ENCODE measurements at places on chromosomes 5 and 9.

- peak; percentile 69 for DNase-seq
Observed at GRCh38 chr9:131839281-131840084, 99.6 kb upstream of the RAPGEF1 start.

DNA sequence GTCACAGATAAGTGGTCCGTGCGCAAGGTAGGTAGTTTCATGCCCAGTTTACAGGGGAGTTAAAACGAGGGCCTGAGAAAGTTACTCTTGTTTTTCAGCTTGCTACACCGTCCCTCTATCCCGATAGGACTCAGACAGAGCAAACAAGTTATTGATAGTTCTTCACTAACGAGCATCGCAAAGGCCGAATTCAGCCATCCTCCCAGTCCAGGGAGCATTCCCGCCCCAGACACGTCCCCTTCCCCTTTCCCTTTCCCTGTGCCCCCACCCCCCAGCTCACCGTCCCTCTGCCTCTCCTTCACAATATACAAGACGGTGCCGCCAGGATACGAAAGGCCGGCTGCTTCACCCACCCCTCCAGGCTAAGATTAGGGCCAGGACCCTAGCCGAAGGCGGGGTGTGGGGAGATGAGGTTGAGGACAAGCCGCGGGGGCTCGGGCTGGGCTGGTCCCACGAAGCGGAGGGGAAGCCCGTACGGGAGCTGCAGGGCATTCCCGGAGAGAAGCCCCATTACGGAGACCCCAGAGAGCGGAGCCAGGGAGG is 599 bp downstream of the KIAA1191 start:
- DNase-seq = no peak

GRCh38 chr5:73152411-73153388 is 20.3 kb upstream of the TMEM174 start:
- DNase-seq = no peak

DNA sequence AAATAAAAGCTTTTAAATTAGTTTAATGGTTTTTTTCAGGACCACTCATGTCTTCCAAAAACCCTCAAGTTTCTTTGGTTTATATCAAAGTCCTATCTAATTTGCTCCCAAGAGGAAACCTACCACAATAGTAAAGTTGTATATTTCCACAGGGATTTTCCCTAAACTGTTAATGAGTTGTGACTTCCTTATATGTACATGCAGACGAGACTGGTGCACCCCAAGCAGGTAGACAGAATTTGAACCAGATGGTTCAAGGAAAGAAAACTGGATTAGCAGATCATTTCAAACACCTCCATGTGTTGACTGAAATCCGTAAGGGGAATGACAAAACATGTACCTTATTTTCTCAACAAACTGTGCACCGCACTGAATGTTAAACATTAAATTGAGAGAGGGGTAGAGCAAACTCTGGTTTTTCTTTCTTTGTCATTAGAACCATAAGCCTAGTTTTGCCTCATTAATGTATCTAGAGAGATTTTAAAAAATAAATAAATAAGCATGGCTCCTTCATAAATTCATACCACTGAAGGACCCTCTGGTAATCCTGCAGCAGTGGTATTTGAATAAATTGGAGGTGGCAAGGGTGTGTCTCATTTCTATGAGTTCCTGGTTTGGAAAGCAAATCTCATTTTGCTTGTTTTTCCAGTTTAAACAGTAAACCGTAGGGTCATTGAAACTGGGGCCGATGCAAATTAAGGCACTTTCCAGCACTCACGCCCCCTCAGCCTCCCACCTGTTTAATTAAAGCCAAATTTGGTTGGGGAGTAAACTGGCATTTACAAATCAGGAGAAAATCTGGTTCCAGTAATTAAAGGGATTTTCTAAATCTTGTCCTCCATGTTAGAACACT is 51.1 kb downstream of the ENC1 start:
- no peak for DNase-seq

DNA sequence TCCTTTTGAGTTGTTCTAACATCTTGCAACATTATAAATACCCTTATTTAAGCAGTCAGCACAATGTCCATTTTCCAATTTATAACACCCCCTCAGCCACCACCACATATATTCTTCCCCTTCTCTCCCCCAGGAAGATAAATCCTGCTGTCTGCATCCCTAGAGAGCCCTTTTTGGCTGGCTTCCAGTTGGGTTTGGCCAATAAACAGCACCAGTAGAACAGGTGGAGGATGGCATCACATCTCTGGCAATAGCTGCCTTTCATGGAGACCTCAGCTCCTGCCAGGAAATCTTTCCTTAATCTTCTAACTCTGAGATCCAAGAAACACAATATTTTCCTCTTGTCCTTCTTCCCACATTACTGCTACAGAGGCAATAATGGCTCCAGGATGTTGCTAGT is 53.7 kb downstream of the TRIM36 start:
- no peak for DNase-seq

DNA sequence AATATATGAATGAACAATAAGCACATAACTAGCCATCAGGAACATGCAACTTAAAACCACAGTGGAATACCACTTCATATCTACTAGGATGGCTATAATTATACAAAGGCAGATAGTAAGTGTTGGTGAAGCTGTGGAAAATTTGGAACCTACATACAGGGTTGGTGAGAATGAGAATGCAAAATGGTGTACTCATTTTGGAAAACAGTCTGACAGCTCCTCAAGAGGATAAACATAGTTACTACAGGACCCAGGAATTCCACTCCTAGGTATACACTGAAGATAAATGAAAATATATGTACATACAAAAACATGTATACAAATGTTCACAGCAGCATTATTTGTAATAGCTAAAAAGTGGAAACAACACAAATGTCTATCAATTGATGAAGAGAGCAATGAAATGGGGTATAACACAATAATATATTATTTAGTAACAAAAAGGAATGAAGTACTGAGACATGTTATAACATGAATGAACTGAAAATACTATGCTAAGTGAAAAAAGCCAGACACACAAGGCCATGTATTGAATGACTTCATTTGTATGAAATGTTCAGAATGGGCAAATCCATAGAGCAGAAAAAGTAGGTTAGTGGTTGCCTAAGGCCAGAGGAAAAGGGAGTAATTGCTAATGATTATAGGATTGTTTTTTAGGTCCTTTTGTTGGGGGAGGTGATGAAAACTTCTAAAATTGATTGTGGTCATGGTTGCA is 31.2 kb upstream of the CDK5RAP2 start:
- DNase-seq = no peak

GRCh38 chr9:1531424-1531823 is 481.3 kb downstream of the DMRT2 start:
- no peak for DNase-seq

GRCh38 chr5:110785356-110785755 is 46.5 kb downstream of the SLC25A46 start:
- no peak for DNase-seq

GRCh38 chr5:170173227-170173626 is 59.6 kb upstream of the C5orf58 start:
- no peak for DNase-seq

GRCh38 chr5:147017191-147017590 is 138.6 kb upstream of the PPP2R2B start:
- no peak for DNase-seq

DNA sequence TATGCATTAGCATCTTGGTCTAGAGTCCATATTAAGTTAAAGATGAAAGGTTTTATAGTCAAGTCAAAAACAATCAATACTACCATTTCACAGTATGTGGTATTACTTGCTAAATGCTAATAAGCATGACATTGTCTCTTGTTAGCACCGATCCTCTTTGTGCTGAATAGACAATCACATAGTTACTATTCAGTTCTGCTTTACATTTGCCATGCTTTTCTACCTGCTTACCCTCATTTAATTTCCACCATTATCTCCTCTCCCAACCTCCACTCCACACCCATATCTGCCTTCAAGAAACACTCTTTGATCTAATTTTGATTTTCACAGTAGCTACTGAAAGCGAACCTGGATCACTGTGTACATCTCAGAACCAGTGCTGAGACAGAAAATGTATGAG is 16.8 kb downstream of the MEGF9 start:
- no peak for DNase-seq

- DNase-seq = no peak
Observed at GRCh38 chr5:137735555-137736284, at the start of gene KLHL3. Gene KLHL3, minus strand, starts transcription at chr5:137736089. Its CDS starts 443 bp downstream, at chr5:137735646.

GRCh38 chr5:96999856-97000255 is 64.0 kb downstream of the LNPEP start:
- no peak for DNase-seq

DNA sequence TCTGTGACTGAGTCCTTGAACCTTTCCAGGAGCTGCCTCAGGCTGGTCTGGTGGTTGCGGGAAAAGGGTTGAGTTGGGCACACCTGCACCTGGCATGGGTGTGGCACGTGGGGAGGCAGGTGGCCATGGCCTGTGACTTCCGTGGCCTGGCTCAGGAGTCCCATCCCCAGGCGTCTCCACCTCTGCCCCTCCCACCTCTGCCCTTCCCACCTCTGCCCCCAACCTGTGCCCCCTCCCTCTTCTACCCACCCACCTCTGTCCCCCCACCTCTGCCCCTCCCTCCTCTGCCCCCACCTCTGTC is 1.9 kb upstream of the QRFP start:
- DNase-seq = no peak

Measured in stimulated activated naive CD4-positive, alpha-beta T cell treated with Interleukin-2 at 50 U/mL for 16 hours (primary cell).